ENCODE measurements at places on chromosomes 11 and 22.

DNA sequence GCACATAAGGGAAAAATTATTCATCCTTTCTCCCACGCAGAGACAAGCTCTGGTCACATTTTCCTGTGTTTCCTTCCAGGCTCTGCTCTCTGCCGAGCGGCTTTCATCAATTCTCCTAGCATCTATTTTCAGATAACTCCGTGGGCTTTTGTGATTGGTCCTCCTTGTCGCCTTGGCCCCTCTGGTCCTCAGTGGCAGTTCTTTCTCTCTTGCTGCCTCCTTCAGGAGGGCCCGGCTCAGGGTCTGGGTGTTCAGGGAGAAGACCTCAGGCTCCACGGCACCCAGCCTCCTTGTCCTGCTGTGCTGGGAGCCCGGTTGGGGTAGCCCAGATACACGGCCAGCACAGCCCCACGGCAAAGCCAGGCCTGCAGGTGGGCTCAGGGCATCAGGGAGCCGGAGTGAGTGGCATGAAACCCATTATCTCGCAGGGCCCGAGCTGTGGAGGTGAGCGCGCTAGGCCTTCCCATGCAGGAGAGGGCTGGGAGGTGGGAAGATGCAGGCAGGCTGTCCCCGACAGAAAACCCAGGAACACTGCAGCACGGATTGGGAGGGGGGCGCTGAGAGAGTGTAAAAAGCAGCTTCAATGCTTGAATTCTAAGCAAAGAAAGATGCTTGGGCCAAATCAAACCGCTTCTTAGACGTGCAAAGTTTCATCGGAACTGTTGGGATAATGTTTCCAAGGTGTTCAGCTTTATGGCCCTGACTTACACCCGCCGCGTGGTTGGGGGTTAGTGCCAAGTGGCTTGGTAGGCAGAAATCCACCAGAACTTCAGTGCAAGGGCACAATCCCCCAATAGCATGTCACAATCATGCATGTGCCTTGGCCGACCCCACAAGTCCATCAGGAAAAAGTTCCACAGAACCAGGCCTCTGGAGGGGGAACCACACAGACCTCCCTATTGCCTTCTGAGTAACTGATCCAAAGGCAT, 81.9 kb upstream of the WNT7B start:
- no peak for DNase-seq

DNA sequence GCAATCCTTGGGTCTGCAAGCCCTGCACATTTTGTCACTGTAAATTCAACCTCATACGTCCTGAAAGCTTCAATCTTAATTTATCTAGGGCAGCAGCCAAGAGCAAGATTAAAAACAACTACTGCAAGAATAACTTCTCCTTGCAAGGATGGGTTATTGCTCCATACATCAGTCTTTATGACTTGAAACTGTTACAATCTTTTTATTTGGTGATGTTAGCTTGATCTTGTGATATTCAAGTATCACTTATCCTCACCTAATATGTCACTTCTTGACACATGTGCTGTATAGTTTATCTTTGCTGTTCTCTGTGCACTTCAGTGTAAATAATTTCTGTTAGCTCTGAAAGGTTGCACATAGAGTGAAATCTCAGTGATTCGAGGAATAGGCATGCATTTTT, 14.7 kb upstream of the APLP2 start:
- no peak for DNase-seq

DNA sequence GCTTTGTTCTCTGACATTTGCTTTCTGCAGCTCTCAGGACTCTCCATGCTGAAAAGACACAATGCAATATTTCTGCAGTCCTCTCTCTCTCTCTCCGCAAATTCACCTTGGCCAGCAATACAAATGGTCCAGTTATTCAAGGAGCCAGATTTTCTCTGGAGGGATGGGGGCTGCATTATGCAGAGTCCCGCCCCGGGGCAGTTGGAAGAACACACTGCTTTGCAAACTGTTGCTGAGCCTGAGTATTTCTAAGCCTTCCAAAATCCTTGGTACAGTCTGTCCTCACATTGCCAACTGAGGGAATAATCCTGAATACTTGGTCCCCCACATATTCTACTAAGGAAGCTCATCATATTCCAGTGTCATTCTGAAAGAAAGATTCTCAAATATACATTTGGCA, 94.3 kb upstream of the ZC3H12C start:
- no peak for DNase-seq

DNA sequence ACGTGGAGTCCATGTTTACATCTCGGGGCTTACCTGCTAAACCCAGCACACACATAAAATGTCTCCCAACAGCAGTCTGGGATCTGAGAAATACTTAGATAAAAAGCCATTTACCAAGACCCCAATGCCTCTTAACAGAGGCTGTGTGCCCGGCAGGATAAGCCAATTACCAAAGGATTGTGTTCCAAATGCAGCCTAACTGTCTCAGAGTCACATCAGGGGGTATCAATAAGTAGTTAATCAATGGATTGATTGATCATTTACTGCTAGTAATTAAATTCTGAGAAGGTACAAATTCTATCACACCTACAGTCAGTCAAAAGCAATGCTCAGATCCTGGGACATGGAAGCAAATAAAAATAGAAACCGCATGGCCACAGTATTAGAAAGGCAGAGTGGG, 125.6 kb downstream of the DSCAML1 start:
- DNase-seq, result no peak

DNA sequence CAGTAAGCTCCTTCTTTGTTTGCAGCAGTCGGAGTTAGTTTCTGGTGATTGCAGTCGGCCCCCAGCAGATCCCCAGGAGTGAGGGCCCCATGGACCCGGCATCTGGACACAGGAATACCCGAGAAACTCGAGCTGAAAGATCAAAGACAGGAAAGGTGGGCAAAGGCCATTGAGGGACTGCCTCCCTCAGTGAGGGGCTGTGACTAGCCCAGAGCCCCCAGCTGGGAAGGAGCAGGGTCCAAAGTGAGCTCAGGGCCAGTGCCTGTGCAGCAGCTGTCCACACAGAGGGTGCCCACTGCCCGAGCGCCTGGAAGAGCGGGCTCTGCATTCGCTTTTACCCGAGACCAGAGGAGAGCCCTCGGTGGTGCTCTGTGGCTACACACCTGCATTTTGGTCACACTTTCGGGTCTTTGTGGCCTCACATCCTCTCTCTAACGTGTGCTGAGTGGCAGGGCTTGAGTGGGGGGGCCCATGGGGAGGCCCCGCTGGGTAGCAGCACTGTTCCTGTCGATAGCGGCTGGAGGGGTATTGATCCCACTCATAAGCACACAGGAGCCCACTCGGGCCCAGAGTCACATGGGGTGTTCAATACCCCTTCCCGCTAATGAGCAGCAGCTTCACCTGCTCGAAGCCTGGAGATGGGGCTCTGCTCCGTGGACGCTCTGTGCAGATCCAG, 532.9 kb downstream of the TBC1D22A start:
- DNase-seq, result peak; percentile 16

DNA sequence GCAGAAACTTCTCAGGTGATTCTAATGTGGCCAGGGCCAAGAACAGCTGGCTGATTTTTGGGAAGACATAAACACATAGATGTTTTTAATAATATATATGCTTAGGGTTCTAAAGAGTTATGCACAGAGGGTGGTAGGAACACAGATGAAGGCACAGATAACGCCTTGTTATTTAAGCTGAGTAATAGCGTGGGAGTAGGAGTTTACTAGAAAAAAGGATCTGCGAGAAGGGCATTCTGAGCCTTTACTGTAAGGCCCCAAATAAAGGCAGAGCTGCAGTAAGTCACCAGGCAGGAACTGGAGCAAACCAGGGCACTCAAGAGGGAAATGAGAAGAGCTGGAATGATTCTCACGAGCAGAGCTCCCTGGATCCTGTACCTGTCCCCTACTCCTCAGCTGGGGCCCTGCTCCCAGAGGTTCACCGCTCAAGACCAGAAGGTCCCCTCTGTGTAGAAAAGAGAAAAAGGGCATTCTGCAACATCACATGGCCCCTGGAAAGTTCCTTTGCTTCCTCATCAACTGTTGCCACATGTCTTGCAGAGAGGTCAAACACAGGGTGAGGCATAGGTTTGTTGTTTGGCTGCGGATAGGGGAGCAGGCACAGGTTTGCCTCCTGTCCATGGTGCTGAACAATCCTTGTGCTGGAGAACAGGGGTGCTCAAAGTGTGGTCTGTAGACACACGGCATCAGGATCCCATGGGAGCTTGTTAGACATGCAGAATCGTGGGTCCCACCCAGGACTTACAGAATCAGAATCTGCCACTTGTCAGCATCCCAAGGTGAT, 125.7 kb downstream of the TENM4 start:
- DNase-seq, result no peak

- DNase-seq, result peak; percentile 39
These were observed 4.2 kb downstream of the SCGB1C1 start for GRCh38 chr11:196786-197731.

DNA sequence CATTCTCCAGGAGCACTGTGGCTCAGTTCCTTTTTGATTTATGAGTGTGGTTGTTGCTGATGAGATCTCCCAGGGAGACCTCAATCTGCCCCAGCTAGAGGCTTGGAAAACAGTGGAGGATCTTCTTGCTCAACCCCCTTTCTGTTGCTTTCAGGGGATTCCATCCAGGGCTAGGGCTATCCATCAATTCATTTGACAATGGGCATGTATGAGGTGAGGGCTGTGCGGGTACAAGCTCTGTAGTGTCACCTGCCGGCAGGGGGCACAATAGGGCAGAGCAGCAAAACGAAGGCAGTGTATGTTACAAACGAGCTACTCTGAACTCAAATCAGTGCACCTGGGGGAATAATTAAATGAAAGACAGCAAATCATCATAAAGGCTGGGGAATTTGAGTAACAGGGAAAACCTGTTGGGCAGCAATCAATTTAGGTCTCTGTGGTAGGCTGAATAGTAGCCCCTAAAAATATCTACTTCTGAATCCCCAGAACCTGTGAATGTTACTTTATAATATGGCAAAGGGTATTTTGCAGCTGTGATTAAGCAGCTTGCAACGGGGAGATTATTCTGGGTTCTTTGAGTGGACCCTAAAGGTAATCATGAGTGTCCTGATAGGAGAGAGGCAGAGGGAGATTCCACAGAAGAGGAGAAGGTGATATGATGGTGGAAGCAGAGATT, 170.3 kb upstream of the ZBED5 start:
- peak; percentile 78 for DNase-seq

DNA sequence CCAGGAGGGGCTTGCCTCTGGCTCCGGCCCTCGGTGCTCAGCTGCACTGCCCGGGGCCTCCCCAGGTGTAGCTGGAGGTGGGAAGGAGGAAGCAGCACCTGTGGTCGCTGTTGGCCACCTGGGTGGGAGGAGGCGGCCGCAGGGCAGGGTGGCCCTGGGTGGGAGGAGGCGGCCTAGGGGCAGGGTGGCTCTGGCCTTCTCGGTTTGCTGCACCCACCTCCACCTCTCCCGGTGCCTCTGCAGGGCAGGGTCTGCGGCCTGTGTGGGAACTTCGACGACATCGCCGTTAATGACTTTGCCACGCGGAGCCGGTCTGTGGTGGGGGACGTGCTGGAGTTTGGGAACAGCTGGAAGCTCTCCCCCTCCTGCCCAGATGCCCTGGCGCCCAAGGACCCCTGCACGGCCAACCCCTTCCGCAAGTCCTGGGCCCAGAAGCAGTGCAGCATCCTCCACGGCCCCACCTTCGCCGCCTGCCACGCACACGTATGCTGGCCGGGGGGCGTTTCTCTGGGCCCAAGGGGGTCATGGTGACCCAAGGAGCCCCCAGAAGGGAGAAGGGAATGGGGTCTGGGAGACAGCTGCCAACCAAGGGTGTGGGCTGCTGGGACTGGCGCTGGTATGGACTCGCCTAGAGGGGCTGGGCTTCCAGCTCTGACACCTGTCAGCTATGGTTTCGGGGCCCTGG, 20.6 kb downstream of the MUC5AC start:
- no peak for DNase-seq

DNA sequence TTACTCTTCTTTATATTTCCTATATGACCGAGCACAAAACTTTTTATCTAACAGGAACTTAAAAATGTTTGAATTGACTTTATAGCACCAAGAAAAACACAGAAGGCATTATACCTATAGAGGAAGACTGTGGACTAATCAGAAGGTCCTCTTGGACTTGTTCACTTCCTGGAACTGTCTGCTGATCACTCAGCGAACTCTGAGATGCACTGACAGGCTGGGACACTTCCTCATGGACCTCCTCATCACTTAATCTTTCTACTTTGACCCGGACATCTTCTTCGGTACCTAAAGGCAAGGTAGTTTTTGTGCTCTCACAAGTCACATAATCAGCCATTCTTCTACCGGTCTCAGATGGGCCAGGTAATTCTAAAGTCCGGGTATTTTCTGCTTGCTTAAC, 54.0 kb downstream of the ZBTB44 start:
- DNase-seq, result no peak

- no peak for DNase-seq
These were observed 309 bp downstream of the OR8B12 start for GRCh38 chr11:124543145-124543544.

- peak; percentile 60 for DNase-seq
These were observed 16.3 kb upstream of the CYP2R1 start for GRCh38 chr11:14908214-14908880.

DNA sequence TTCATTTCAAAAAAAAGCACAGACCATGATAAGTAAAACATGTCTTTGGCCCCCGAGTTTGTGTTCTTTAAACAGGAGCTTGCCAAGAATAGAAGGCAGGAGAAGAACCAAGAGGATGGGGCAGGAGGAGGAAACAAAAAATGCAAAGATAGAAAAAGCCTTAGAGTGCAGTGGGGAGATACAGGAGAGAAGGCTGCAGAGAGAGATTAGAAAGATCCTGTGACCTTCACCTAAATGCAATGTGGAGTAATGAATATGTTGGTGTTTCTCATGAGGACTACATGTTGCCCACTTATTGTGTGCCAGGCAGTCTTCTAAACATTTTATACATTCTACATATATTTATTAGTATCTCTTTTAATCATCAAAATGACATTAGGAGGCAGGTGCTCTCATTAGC, 2.3 kb upstream of the APLNR start:
- DNase-seq, result no peak

GRCh38 chr11:102837646-102838045, 5.8 kb downstream of the MMP3 start:
- no peak for DNase-seq

GRCh38 chr11:61531044-61531443, 22.5 kb downstream of the LRRC10B start:
- DNase-seq, result no peak

- peak; percentile 19 for DNase-seq
These were observed 24.6 kb downstream of the INCENP start for GRCh38 chr11:62148271-62148980.

DNA sequence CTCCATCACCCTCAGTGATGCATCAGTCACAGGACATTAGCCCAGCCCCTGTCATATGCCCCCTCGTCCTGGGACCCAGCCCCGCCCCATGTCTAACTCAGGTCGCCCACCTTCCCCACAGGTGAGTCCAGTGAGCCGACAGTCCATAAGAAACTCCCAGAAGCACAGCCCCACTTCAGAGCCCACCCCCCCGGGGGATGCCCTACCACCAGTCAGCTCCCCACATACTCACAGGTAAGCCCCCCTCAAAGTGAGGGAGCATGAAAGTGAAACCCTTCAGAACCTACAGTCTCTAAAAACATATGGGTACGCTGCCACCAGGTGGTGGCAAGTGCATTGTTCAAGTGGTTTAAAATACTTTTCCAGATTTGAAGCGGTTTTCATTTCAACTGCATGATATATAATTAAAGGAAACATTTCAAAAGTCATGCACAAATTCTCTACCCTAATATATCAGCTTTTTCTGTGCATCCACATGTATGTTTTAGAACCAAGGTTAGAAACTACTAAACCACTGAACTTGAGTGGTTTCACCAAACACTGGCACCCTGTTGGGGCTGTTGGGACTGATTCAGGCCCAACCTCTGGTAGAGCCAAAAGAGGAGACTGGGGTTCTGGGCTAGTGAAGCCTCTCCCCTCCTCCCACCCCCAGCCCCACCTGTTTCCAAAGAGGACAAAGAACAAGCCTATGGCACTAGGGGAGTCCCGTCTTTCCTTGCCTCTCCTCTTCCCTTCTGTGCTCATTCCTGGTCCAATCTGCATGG, 17.3 kb downstream of the EPS8L2 start:
- DNase-seq, result peak; percentile 74

GRCh38 chr11:35619116-35619854, 1.0 kb downstream of the FJX1 start:
- DNase-seq, result no peak
